ENCODE measurements at places on chromosomes 3 and 15. TPM values are rescaled to one million over a fixed set of nuclear protein-coding genes. Genes with fewer than 3 reads are reported as not detected.

The RSL24D1 gene
- total RNA-seq, result 62.1 TPM

The KNG1 gene
- 0.14 TPM for total RNA-seq

The CACNA2D3 gene
- 7.3 TPM for total RNA-seq

DNA sequence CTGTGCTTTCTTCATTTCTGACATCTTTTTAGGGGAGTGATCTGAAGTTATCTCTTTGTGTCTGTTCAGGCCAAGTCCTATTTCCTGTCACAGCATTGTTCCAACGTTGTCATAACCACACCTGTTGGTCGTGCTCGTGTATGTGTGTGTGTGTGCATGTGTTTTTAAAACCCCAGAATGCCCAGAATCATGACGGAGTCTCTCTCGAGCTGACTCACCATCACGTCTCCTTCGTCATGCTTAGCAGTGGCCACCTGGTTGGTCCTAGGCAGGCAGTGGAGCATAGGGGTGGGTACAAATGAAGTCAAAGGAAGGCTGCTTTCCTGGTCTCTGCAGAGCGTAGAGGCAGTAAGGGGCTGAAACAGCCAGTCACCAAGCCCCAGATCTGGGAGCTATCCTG, 126.8 kb upstream of the ABHD17C start:
- H3K4me3 ChIP-seq, result no peak overlapping the region
- H3K36me3 ChIP-seq, result no peaks in the 10 kb centered on the region
- H3K27me3 ChIP-seq, result no peaks in the 10 kb centered on the region
- no peak for DNase-seq
- no peak overlapping the region for H3K27ac ChIP-seq

DNA sequence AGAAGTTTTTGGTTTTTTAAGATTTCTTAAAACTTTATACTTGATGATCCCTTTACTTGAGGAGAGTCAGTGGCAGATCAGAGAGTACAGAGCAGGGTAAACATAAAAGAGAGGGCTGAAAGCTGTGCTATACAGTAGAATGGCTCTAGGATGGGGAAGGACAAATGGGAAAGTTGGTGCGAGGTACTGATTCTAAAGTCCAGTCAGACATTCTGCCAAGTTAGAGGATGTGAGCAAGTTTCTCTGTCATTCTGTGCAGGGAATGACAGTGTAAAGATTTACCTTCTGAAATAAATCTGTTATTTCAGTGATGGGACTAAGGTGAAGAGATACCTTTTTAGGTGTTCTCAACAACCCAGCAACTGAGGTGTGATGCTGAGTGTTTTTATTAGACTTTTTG, 100.1 kb upstream of the GBE1 start:
- no peak overlapping the region for H3K27ac ChIP-seq
- no peaks in the 10 kb centered on the region for H3K36me3 ChIP-seq
- H3K4me3 ChIP-seq, result no peak overlapping the region
- H3K4me1 ChIP-seq, result no peaks in the 10 kb centered on the region

DNA sequence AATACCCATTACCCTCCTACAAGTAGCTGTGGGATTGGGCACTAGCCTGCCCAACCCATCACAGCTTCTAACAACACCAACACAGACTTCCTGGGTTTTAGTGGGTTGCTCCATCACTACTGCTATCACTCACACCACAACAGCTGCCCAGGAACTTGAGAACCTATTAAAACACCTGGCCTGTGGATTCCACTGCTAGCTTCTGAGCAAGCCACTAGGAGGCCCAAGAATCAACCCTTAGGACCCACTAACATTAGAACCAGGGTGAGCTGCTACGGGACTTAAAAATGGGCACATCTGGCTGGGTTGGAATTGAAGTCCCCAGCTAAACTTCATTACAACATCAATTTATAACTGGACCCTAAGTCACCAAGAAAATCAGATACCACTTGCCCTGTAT, 113.2 kb upstream of the TP63 start:
- no peak for DNase-seq
- H3K4me1 ChIP-seq, result peaks cover 4% of the 10 kb centered on the region
- H3K27me3 ChIP-seq, result no peaks in the 10 kb centered on the region

DNA sequence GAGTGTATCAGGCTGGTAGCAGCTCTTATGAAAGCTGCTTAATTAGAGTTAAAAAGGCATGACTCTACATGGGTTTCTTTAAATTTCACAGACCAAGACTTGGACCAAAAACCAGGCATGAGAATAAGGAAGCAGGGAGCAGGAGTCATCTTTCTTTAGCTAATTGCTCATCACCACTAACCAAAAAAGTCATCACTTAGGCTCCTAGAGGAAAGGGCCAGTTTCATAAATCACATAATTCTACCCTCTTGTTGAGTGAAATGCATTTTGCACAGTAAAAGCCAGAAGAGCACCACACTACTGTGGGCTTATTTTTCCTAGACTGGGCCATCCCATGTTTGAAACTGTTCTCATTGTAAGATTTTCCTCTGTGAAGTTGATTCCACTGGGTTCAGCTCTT, 175.6 kb downstream of the GREM1 start:
- H3K27me3 ChIP-seq, result no peaks in the 10 kb centered on the region
- no peak overlapping the region for H3K4me3 ChIP-seq
- DNase-seq, result no peak
- peaks cover 1% of the 10 kb centered on the region for H3K36me3 ChIP-seq

DNA sequence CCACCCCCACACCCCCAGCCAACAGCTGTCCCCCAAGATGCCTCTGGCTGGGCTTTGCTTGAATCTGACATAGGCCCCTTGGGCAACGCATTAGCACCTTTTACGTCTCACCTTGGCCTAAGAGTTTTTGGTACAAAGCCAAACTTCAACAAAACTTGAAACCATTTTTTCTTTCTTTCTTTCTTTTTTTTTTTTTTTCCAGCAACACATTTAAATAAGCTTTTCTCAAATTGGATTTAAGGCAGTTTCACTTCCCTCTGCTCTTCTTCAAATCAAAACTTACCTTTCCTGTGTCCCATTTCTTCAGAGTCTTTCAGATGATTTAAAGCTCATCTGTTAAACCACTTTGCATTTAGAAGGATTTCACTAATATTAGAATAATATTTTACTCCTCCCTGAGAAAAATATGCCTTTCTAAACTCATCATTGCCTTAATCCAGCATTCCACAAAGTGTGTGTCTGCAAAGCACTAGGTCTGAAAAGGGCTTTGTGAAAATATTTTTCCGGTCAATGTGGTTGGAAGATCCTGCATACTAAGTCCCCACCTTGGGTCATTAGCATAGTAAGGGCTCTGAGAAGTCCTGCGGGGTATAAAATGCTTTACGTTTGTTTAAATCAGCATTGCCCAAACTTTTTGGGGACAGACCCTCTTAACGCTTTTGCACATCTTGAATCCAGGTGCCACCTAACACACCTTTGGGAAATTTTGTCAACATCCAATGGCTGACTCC, 217.0 kb downstream of the TLE3 start:
- H3K27ac ChIP-seq, result no peak overlapping the region
- H3K4me1 ChIP-seq, result no peaks in the 10 kb centered on the region

- no peak overlapping the region for H3K4me3 ChIP-seq
- no peaks in the 10 kb centered on the region for H3K36me3 ChIP-seq
- no peak overlapping the region for H3K27ac ChIP-seq
- DNase-seq, result no peak
- no peaks in the 10 kb centered on the region for H3K27me3 ChIP-seq
Observed at GRCh38 chr15:81433462-81433861, 59.4 kb upstream of the TMC3 start.

GRCh38 chr3:188819939-188820338, 351.8 kb upstream of the TPRG1 start:
- DNase-seq, result no peak
- peak overlapping the region; percentile 49 for H3K27ac ChIP-seq
- H3K4me3 ChIP-seq, result no peak overlapping the region
- H3K4me1 ChIP-seq, result peaks cover 24% of the 10 kb centered on the region
- no peaks in the 10 kb centered on the region for H3K27me3 ChIP-seq

GRCh38 chr15:41921167-41921566, 27.3 kb upstream of the SPTBN5 start:
- peak; percentile 29 for DNase-seq
- peaks cover 28% of the 10 kb centered on the region for H3K36me3 ChIP-seq
- peaks cover 59% of the 10 kb centered on the region for H3K4me1 ChIP-seq
- H3K27me3 ChIP-seq, result no peaks in the 10 kb centered on the region
- no peak overlapping the region for H3K27ac ChIP-seq
